ENCODE measurements at places on chromosomes 16 and 17.
A peak's percentile ranks its signal among the peaks of the same experiment; 100 is the strongest.

GRCh38 chr16:88917146-88917914, 50.9 kb upstream of the PABPN1L start:
- no peak for DNase-seq

- no peak for DNase-seq
Observed at GRCh38 chr16:19524616-19525384, 1.1 kb downstream of the CCP110 start.

DNA sequence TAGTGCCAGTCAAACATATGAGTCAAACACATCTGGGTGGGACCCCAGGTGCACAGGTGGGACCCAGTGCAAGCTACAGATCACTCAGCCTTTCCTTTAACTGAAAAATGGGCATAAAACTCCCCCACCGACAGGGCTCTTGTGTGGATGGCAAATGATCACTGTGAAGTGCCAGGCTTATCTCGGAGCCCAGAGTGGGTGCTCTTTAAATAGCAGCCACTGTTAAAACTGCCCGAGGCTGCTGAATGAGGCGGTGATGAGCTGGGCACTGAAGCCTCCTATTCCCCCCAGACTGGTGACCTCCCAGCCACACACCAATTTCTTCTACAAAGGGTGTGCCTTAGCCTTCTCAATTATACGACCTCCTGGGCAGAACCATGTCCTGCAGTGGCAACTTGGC, 433.8 kb downstream of the SLC39A11 start:
- no peak for DNase-seq

DNA sequence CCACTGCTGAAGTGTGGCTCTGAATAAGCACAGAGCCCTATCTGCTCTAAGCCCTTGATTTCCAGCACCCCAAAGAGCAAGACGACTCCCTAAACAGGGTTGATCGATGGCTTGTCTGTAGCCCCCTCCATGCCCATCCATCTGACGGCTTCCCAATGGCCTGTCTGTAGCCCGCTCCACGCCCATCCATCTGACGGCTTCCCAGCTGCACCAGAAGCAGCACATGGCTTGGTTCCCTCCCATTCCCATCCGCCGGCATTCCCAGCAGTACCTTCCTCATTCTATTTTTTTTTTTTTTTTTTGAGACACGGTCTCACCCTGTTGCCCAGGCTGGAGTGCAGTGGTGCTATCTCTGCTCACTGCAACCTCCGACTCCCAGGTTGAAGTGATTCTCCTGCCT, 64.5 kb downstream of the RBFOX3 start:
- peak; percentile 32 for DNase-seq

GRCh38 chr17:18928628-18929125, 23.3 kb upstream of the SLC5A10 start:
- DNase-seq, result no peak

DNA sequence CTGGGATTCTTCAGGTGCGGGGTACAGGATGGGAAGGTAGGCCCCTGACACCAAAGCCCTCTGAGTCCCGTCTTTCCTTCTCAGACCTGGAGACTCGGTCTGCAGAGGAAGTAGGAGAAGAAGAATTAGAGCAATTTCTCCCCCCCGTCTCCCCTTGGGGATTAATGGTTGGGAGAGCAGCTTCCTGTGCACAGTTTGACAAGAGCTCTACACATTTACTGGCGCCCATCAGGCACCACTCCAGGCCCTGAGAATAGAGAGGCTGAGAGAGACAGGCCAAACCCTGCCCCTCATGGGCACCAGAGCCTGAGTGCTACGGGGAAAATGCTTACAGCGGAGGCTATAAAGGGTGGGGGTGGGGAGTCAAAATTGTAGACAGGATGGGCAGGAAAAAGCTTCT, 3.5 kb upstream of the C16orf74 start:
- no peak for DNase-seq

DNA sequence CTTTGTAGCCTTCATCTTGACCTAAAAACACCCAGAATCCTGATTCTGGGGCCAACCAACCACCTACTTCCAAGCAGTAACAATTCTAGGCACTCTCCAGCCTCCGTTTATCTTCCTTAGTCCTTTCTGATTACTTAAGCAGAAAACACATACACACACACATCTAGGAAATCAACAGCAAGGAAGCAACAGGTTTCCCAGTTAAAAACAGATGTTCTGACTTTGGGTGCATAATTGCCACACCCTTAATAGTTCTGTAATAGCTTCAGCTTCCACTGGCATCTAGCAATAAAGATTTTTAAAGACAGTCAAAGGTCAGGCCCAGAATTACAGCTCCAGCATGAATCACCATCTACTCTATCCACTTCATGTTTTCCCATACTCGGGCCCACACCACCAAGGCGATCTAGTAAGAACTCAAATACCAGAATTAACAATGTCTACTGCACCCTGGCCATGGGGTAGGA, 2.6 kb downstream of the ARHGAP17 start:
- no peak for DNase-seq

DNA sequence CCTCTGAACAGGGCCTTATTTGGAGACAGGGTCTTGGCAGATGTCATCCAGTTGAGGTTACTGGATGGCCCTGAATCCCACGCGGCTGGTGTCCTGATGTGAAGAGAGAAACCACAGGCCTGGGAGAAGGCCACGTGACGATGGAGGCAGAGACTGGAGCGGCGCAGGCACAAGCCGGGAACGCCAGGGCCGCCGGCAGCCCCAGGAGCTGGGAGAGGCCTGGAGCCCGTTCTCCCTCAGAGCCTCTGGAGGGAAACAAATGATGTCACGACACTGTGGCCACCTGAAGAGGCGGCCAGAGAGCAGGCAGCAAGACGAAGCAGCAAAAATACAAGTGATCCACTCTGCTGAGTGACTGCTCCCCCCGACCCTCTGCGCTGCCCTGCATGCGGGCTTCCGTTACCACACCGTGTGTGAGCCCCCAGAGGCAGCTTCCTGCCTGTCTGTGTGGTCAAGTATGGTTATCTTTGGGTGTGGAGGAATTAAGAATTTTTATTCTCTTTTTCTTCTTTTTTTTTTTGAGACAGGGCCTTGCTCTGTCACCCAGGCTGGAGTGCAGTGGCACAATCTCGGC, 11.6 kb downstream of the CD7 start:
- no peak for DNase-seq

GRCh38 chr17:75856062-75856756, 1.1 kb upstream of the WBP2 start:
- DNase-seq, result no peak

DNA sequence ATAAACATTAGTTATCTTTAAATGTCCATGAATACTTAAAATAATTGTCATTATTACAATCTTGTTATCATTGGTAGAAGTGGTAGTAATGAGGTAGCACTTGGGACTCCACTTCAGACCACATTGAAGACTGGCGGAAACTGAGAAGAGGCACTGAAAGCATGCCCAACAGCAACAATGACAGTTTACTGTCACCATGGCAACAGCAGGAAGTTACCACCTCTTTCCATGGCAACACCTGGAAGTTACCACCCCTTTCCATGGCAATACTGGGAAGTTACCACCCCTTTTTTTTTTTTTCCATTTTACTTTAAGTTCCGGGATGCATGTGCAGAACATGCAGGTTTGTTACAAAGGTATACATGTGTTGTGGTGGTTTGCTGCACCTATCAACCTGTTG, 494.9 kb upstream of the RBFOX1 start:
- no peak for DNase-seq

- DNase-seq, result no peak
Observed at GRCh38 chr17:6048486-6048885, 21.7 kb upstream of the WSCD1 start.

DNA sequence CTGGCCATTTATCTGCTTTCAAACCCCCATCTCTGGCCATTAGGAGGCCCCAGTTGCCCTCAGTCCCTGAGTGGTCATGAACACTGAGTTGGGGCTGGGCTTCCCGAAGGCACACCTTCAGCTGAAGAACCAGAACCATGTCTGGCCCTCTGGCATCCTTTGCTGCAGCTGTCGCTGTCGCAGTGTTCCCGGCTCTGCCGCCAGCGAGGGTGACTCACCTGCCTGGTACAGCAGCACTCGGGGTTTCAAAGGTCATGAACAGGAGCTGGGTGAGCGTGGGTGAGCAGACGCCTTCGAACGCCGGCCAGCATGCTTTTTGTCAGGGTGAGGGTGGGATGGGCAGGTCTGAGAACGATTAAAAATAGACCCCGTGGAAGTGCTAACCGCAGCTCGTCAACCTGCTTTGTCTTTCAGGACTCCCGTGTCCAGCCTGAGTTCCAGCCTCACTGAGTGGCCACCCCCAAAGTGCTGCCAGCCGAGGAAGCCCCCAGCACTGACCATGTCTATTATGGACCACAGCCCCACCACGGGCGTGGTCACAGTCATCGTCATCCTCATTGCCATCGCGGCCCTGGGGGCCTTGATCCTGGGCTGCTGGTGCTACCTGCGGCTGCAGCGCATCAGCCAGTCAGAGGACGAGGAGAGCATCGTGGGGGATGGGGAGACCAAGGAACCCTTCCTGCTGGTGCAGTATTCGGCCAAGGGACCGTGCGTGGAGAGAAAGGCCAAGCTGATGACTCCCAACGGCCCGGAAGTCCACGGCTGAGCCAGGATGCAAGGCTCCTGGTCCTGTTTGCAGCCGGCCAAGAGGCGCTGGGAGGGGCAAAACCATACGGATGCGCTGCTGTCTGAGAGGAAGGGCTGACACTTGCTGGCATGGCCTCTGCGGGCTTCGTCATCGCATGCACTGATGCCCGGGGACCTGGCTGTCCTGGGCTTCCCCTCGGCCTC, 7.6 kb downstream of the SNN start:
- DNase-seq, result peak; percentile 76

DNA sequence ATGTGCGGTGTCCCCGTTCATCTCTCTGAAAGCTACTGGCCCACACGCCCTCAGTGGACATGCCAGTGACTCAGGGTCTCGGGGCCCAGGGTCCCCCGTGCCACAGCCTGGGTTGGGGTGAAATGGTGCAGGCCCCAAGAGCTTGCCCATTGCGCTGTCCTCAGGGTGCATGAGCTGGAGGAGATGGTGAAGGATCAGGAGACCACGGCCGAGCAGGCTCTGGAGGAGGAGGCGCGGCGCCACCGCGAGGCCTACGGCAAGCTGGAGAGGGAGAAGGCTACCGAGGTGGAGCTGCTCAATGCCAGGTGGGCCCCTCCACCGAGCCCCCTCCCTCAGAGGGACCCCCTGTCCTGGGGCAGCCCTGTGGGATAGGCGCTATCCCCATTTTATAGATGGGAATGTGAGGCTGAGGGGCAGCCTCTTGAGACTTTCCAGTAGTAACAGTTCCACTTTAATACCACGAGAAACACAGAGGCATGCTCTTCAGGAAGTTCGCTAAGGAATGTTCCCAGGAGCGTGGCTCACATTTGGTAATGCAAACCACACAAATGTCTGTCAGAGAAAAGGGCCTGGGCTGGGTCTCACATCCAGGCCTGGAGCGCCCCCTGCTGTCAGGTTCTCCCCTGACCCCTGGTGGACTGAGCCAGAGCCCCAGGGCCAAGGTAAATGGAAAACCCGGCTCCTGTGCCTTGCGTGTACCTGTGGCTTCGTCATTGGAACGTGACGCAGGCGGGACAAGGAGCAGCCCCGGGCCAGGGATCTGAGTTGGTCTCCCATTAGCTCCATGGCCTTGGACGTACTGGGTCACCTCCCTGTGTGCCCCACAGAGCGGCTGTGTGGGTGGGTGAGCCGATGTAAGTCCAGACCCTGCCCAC, 133.7 kb downstream of the RAB11FIP4 start:
- DNase-seq, result peak; percentile 95

DNA sequence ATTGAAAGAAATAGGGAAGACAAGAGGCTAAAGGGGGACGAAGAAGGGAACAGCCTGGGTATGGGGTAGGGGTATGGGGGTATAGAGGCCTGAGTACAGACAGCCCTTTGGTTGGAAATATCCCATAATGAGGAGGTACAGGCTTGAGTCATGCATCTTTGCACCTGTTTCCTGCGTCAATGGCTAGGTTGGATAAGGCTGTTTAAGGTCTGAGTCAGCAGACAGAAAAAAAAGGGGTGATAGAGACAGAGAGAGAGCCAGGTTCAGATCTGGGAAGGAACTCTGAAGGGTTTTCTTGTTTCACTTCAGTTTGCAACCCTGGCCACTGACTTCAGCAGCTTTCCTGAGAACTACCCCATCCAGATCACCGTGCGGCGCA, 8.5 kb downstream of the FNDC8 start:
- no peak for DNase-seq

DNA sequence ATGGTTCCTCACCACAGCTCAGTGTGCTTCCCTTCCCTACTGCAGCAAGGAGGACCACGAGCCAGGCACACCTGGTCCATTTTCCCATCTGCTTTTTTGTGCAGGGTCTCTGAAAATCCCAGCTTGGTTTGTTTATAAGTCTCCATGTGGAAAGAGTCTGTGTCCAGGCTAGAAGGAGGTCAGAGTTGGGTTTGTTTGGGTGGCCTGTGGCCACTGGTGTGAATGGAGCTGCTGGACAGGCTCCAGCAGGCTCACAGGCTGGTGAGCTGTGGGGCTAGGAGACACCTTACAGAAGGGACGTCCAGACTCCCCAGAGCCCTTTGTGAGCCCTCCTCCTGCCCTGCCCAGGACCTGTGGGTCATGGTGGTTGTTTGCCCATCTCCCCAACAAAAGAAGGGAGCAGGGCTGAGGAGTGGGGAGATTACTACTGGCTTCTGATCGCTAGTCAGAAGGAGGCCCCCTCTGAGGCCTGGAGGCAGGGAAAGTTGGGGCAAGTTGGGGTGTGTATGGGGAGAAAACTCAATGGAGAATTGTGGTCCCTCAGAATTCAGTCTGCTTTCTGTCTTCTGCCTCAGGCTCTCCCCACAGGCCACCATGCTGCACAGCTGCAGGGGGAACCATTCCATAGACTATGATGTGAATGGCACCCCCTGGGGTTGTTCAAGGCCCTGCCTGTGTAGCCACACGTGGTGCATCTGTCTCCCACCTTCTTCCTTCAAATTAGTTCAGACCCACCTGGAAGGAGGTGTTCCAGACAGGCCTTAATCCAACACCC, 4.1 kb downstream of the RARA start:
- DNase-seq, result no peak

DNA sequence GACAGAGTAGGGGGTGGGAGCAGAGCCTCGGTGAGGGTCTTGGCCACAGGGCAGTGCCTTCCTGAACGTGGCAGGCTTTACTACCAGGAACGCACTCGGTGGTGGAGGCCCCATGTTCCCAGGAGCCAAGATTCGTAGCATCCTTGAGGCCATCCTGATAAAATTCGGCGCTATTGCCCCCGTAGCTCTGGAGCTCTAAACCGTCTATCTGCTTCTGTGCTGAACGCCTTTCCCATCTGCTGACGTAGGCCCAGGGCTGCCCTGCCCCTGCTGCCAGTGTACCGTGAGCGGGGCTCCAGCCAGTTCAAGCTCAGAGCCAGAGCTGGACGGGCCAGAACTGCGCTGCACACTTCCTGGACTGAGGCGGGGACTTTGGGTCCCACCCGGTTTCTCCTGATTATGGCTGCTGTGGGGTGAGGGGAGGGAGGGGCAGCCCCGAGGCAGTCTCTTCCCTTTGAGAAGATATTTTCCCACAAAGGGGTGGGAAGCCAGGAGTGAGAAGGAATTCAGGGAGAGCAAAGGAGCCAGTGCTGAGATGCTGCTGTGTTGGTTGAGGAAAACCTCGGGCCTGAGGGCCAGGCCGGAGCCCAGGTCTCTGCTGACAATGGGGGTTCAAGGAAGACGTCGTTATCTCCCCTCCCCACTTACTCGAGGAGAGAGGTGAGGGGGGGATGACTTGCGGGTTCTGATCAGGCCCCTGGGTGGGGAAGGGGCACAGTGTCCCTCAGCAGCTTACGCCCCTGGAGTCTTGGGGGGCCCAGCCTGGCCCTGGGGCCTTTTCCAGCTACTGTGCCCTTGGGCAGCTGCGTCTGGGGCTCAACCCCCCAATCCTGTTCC, 29.4 kb downstream of the OR1D5 start:
- no peak for DNase-seq

- DNase-seq, result peak; percentile 86
Observed at GRCh38 chr17:50129728-50130558, at the start of gene SAMD14. Gene SAMD14, minus strand, starts transcription at chr17:50130160. Its CDS starts 5,201 bp downstream, at chr17:50124959.

GRCh38 chr16:67801883-67802282, 4.5 kb downstream of the RANBP10 start:
- DNase-seq, result no peak

- DNase-seq, result peak; percentile 83
Observed at GRCh38 chr17:62703261-62703775, 75.8 kb downstream of the MRC2 start.

Measured in posterior vena cava (tissue), 2 donors.